Tibial artery (tissue), 4 donors: ENCODE measurements at places on chromosomes 1 and 21.

DNA sequence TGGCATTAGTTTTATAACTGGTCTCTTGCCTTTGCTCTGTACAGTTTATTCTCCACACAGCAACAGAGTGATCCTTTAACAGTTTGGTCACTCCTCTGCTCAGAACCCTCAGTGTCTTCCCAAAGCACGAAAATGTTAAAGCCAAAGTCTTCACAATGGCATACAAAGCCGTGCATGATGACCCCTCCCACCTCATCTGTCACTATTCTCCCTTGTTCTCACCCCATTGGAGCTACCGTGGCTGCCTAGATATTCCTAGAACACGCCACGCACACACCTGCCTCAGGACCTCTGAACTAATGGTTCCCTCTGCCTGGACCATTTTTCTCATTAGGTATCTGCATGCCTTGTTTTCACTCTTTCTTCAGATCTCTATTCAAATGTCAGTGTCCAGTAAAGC lies 8.6 kb upstream of the SEMA4A start:
- DNase-seq = no peak

DNA sequence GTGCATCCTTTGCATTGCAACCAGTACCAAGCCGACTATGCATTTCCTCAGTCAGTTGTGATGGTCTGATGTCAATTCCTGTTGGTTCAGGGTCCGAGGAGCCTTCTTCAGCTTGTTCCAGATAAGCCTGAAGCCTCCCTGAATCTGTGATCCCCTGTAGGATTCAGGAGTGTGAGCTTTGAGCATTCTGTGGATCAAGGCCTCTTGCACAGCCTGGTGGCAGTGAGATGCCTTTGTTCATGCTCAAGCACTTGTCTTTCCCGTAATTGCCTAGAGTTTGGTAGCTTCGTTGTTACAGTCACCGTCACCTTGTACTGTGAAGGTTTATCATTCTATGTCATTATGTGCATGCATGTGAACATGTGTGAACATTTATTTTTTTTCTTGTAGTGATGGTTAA lies 103.5 kb downstream of the PBX1 start:
- no peak for DNase-seq

DNA sequence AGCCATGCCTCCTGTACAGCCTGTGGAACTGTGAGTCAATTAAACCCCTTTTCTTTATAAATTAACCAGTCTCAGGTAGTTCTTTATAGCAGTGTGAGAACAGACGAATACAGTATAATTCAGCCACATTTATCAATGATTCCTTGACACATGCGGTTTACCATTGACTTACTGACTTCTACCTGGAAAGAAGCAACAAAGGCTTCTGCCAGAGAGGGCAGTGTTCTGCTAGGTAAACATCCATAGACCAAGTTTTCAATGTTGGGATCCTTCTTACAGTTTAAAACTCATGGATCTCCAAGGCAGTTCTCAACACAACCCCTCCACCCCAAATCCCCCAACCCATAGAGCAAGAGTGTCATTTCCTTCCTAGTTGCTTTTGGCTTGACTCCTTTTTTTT lies 150.6 kb downstream of the ZNF648 start:
- no peak for DNase-seq

DNA sequence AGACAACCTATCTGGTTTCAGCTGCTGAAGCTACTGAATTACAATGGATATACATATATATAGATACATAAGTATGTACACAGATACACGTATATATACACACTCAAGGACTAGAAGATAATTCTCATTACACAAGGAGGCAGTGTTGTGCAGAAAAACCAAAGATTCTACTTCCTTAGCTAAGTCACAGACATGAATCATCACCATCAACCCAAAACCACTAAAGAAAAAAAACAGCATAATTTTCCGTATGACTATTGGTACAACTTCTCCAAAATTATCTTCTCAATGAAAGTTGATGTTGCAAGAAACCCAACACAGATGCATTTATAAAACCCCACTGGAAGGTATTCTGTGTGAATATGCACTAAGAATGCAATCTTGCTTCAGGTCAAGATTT lies 36.8 kb upstream of the RPF1 start:
- no peak for DNase-seq
